ENCODE measurements at places on chromosomes 4 and X. TPM values are rescaled to one million over a fixed set of nuclear protein-coding genes. Genes with fewer than 3 reads are reported as not detected.

Gene KLHL34
- not detected for total RNA-seq

Gene EDNRA
- 10.6 TPM for total RNA-seq

DNA sequence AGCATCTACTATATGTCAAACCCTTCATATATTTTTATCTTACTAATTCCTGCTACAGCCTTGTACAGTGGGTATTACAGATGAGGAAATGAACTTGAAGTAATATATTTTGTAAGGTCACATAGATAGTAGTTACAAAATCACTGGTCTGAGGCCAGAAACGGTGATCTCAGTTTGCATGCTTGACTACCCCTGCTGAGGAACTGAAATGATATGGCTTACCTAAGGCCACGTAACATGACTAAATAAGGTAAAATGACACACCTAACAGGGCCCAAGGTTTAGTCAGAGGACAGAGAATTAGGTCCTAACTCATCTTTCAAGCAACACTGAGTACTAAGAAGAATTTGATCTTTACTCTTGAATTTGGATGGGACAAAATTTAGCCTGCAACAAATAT lies 1.5 kb upstream of the COMMD8 start:
- no peak for DNase-seq

GRCh38 chr4:82528074-82528473 lies 33.7 kb downstream of the TMEM150C start:
- DNase-seq: no peak

DNA sequence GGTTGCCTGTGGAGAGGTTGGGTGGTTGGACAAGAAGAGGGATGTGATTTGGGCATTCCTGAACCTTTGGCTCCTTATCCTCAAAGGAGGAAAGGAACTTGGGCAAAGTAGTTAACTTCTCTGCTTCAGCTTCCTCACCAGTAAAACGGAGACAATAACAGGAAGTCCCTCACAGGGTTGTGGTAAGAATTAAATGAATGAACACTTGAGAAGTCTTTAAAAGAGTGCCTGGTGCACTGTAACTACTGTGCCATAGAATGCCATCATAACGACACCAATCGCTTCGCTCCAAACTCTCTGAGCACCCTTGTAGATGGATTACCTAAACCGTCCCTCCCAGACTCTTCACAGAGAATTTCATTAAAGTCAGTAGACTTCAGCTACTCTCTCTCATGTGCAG lies 10.5 kb downstream of the ZCCHC18 start:
- no peak for DNase-seq

DNA sequence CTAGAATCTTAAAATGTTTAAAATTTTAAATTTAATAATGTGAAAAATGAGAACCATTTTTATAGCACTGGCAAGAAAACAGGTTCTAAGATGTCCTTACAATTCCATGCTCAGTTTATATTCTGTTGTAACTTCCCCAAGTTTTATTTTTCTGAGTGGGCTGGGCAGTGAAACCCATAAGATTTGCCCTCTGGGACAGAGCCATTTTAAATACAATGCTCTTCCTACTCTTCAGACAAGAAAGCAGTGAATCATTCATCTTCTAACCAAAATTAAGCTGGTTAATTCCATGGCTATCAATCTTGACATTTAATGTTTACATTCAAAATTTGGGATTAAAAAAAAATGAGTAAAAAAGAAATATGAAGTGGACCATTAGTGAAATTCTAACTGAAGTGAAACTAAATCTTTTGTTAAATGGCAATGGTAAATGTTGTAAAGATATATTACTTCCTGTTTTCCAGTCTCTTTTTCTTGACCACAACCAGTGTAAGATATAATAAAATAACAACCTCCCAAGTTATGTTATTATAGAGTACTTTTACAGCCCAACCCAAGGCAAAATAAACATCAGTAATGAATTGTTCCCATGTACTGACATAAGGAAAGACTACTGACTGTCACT lies 37.2 kb upstream of the PTPN13 start:
- DNase-seq: no peak

- no peak for DNase-seq
Observed at GRCh38 chr4:141571362-141571761, 65.0 kb upstream of the IL15 start.

DNA sequence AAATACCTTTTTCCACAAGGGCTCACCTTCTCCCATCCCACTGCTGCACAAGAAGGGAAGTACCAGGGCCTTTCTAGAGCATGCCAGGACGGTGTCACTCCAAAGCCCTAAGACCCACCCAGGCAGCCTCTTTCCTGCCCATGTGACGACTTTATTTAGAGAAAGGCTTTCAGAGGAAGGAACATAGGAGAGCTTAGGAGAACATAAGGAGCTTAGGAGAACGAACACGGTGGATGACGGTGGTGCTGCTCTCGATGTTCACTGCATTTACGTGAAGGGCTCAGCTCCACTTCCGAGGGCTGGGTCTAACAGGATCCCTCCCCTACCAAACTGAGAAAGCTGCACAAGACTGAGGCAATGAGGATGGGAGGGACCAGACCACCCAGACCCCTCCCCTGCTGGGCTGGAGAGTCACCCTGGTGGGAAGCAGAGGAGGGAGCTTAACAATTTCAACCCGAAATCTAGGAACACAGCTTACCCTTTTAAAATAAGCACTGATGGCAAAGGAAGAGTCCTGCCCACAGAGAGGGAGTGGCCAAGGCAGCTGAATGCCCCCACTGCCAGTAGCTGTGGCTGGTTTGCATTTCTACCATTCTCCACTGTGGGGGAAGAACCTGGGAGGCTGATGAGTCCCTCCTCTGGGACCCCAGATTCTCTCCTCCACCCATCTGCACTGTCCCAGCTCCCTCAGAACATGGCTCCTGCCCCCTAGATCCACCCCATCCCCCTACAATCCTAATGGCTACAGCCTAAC lies 29.8 kb downstream of the ZFYVE28 start:
- DNase-seq: no peak

DNA sequence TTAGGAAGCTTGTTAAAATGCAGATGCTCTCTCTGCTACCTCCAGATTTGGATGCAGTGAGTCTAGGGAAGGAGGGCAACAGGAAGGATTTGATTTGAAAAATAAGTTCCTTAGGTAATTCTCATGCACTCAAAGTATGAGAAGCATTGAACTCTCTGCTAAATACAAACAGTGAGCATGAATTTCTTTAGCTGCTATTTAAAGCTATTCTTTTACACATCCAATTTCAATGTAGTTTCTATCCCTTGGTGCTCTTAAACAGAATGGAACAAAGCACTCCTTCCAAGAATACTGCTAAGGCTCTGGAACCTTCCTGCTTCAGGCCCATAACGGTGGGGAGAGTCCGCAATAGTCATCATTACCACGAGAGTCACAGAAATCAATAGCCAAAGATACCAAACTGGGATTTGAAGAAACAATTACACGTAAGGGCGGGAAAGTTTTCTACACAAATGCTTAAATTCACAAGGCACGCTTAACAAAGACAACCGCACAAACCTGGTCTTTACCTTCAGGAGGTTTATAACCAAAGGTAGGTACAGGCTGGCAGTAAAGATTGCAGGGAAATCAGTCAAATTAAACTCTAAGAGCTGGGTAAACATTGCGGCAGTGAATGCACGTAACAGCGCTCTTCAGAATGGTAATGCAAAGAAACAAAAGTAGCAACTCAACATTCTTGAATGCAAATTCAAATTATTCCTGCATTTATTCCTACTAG lies 123.2 kb upstream of the NAP1L5 start:
- DNase-seq: no peak

DNA sequence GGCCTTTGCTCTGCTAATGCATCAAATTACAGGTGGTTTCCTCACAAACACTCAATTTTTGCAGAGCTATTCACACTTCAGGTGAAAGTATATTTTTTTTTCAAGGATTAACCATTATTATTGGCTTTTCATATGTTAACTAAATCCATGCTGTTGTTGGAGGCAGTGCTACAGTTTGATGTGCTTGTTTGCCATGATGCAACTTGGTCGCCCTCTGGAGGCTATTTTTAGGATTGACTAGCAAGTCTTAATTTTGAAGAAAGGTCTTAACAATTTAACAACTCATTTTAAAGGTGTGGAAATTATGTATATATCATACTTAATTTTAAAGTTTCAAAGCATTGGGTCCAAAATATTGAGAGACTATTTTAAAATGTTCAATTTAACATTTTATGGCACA lies 168.8 kb upstream of the FAM47A start:
- no peak for DNase-seq

DNA sequence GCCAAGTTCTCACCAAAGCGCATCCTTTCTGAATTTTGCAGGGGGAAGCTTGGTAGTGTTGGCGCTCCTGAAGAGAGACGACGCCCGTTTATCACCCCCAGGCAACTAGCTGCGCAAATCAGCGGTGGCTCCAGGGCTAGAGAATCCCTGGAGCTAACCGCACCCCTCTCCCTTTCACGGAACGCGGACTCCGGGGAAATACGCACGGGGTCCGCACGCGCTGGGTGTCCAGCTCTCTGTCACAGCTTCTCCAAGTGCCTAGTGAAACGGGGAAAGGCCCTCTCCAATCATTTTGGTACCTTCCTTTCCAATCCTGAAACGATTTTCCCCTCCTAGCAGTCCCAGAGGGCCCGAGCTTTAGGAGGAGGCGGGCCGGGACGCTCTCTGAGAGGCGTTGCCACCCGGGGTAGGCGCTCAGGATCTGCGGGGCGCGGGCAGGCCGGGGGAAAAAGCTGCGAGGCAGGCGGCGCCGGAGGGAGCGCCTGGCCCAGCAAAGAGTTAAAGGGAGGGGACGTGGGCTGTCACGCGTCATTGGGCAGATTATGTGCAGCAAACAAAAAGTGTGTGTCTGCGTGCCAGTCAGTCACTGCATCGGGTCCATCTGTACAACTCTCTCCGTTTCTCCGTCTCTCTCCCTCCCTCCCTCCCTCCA lies at the start of gene PRDM8:
Gene PRDM8, plus strand, starts transcription at position 582 of the 652 bp plus-strand sequence. CDS start 2,578 bp downstream, outside the sequence.
- no peak for DNase-seq
